ENCODE measurements at places on chromosomes 16 and 17. TPM values are rescaled to one million over a fixed set of nuclear protein-coding genes. Genes with fewer than 3 reads are reported as not detected.
A peak's percentile ranks its signal among the peaks of the same experiment; 100 is the strongest.

DNA sequence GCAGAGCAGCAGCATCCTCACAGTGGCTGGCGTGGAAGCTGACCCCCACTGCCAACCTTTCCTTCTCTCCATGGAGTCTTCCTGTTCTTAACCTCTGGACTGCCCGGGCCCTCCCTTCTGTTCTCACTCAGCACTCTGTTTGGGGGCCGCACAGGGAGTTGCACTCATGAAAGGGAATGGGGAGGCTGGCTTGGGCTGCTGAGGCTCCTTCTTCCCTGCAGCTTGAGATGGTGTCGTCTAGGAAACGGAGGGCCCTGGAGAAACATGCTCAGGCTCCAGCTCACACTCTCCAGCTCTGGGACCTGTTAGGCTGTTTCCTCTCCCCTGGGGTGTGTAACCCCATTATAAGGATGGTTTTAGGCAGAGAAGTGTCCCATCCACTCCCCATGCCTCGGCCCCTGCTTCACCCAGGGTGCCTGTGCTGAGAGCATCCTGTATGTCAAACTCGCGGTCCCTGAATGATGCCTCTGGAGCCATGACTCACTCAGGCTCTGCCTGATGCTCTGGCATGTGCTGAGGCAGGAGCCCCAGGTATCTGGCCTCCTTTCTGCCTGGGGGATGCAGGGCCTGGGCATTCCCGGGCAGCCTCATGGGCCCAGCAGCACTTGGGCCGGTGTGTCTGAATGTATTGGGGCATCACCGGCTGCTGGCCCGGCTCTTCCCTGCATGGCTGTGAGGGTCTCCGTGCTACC, 18.9 kb downstream of the TMEM94 start:
- DNase-seq: no peak

DNA sequence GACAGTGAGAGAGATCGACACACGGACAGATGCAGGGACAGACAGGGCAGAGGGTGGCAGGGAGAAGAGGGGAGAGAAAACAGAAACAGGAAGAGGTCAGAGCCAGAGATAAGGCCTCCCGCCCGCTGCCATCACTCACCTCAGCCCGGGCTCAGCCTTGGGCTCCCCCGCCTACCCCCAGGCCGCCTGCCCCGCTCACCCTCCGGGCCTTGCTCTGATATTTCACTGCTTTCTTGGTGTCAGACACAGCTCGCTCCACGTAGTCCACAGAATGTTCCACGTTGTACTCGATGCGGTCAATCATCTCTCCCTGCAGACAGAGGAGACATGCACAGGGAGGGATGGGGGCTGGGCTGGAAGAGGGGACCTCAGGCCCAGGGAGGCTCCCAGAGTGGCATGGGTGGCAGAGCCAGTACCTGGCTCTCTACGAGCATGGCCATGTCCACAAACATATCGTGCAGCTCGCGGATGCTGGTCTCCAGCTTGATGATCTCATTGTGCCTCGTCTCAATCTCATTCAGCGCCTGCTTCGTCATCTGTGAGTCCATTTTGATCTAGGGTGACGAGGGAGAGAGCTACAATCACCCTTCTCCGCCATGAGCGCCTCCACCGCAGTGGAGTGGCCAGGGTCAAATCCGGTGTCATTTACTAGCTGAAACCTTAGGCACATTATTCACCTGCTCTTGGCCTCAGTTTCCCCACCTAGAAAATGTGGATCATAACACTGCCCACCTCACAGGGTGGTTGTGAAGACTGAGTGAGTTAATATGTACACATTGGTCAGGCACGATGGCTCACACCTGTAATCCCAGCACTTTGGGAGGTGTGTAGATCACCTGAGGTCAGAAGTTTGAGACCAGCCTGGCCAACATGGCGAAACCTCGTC, 8.2 kb downstream of the HSD3B7 start:
- DNase-seq: no peak

DNA sequence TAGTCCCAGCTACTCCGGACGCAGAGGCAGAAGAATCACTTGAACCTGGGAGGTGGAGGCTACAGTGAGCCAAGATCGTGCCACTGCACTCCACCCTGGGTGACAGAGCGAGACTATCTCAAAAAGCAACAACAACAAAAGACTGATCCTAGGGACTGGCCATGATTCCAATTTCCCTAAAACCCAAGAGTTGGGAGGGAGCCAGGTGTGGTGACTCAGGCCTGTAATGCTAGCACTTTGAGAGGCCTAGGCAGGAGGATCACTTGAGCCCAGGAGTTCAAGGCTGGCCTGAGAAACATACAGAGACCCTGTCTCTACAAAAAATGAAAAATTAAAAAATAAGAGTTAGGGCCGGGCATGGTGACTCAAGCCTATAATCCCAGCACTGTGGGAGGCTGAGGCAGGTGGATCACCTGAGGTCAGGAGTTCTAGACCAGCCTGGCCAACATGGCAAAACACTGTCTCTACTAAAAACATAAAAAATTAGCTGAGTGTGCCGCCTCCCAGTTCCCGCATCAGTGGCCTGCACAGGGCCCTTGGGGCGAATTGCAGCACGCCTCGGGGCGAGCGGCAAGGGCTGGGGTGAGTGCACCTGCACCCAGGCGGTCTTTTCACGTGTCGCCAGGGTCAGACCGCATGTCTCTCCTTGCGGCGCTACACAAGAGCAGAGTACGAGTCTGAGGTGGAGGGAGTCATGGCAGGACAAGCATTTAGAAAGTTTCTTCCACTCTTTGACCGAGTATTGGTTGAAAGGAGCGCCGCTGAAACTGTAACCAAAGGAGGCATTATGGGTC, 40.8 kb downstream of the CDH3 start:
- DNase-seq: no peak

DNA sequence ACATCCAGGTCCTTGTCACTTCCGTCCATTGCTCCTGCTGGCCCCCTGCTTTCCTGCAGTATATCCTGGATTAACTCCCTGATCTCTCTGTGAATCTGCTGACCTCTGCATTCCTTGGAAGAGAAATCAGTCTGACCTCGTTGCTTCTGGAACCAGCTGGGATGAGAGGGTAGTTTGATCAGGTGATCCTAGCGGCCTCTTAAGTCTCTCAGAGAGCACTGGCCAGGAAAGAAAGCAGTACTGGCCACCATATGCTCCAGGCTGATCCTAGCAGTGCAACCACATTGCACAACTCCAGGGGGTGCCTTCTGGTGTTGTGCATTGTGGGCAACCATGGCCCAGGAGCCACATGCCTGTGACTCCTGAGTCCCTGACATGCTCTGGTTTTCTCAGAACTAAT, 79.2 kb downstream of the ARHGAP23 start:
- DNase-seq: no peak

GRCh38 chr17:42193216-42193968, 902 bp downstream of the GHDC start:
- no peak for DNase-seq

DNA sequence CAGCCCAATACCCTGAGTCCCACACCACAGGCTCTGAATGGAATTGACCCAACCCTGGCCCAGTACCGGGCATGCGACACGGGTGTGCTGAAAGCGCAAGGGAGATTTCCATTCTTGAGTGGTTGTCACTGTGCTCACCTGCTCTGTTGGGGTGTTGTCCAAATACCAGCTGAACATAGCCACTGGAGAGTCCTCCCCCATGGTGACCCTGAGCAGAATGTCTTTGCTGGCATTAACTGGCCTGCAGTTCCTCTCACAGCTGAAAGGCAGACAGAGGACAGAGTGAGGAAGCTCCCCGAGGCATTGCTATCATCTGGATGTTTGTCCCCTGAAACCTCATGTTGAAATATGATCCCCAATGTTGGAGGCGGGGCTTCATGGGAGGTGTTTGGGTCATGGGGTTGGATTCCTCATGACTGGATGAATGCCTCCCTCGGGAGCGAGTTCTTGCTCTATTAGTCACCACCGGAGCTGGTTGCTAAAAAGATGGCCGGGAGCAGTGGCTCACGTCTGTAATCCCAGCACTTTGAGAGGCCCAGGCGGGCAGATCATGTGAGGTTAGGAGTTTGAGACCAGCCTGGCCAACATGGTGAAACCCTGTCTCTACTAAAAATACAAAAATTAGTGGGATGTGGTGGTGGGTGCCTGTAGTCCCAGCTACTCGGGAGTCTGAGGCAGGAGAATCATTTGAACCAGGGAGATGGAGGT, 57.3 kb upstream of the BCO1 start:
- peak; percentile 79 for DNase-seq

DNA sequence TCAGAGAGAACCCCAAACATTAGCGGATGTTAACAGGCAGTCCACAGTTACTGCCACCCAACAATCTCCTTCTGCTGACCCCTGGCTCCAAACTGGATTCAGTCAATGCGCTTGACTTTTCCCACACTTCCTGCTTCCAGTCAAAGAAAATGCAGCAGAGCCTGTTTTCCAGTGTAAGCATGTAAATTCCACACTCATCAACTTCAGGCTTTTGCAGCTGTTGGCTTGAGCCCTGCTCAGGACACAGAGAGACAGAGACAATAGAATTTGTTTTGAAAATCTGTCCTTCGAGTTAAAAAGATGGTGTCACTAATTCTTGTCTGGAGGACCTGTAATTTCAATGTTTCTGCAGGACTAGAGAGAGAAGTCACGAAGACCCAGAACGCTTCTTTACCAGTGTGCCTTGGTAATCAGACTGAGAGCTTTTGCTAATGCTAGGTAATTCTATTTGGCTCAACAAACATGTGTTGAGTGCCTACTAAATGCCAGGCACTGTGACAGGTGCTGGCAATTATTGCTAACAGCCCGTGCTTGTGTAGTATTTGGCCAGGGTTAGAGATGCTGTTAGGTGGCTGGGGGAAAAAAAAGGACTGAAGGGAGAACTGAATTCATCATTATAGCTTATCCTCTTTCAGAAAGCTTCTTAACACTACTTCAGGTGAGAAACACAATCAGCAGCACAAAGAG, 32.5 kb downstream of the HOXB1 start:
- DNase-seq: no peak

- DNase-seq: no peak
Measured at GRCh38 chr16:77540646-77541045, 105.8 kb upstream of the ADAMTS18 start.

DNA sequence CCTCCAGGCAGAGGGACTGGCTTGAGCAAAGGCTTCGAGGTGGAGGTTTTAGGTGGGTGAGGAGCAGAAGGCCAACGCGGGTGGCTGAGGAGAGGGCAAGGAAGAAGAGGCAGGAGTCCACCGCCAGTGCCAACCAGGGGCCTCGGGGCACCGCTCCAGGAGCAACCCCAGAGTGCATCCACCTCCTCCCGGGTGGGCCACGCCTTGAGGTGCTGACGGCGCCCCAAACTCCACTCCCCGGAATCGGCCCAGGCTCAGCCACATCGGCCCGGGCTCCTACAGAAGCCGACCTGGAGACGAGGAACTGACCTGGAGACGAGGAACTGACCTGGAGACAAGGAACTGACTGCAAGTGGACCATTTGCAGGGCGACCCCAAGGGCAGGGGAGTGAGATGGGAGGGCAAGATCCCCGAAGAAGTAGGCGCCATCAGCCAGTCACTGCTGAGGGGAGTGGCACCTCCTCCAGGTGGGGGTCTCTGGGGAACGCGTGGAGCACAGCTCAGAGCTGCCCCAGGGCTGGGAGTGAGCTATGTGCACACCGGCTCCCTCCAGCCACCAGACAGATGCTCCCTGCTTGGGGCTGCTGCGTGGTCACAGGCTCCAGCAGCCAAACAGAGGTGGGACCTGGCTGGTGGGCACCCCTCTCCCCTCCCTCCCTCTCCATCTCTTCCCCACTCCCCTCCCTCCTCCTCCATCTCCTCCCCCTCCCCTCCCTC, 29.2 kb upstream of the CBFA2T3 start:
- no peak for DNase-seq

DNA sequence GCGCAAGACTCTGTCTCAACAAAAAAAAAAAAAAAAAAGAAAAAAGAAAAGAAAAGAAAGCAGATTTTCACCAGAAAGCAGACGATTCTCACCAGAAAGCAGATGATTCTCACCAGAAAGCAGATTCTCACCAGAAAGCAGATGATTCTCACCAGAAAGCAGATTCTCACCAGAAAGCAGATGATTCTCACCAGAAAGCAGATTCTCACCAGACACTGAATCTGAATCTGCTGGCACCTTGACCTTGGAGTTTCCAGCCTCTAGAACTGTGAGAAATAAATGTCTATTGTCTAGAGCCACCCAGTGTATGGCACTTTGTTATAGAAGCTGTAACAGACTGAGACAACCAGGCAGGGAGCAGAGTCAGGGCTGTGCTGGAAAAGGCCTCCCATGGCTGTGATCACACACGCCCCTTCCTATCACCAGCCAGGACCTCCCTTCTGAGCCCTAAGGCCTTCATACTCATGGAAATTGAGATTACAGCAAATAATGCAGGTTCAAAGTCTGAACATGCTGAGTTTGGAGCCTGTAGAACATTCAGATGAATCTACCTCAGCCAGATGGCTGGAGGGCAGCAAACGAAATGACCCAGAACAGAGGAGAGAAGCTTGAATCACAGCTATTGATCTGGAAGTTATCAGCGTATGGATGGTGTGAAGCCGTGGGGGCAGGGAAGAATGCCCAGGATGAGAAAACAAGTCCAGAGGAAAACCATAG, 309.3 kb downstream of the SLC39A11 start:
- DNase-seq: no peak

DNA sequence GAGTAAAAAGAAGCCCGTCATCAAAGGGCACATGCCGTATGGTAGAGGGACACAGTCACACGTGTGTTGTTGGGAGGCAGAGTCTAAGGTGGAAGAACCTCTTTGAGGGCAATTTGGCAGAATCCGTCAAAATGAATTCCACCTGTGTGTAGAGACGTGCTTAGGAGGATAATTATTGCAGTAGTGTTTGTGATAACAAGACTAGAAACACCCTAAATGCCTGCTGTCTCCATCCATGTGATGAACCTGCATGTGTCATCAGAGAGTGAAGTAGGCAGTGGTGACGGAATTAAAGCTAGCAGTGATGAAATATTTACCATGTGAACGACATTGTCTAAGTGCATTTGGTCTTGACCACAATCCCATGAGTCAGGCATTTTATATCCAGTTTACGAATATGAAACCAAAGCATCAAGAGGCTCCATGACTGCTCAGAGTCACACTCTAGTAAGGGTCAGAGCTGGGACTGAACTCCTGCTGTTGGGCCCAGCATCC, 61.3 kb upstream of the ADORA2B start:
- no peak for DNase-seq

The SLC5A10 gene
- not detected for total RNA-seq

The CACNG3 gene
- total RNA-seq: not detected

The RNF222 gene
- total RNA-seq: not detected

The MYH4 gene
- total RNA-seq: not detected

The GCSH gene
- 2.7 TPM for total RNA-seq

The DBF4B gene
- 4.9 TPM for total RNA-seq

The DCAF7 gene
- 52.4 TPM for total RNA-seq

The CCDC200 gene
- 1.5 TPM for total RNA-seq

The ADAD2 gene
- total RNA-seq: not detected

The KLHL10 gene
- total RNA-seq: not detected

All from Peyer's patch (tissue), 4 donors.